Body of pancreas (tissue), 4 donors: ENCODE measurements at places on chromosomes 7 and 10. TPM values are rescaled to one million over a fixed set of nuclear protein-coding genes. Genes with fewer than 3 reads are reported as not detected.

DNA sequence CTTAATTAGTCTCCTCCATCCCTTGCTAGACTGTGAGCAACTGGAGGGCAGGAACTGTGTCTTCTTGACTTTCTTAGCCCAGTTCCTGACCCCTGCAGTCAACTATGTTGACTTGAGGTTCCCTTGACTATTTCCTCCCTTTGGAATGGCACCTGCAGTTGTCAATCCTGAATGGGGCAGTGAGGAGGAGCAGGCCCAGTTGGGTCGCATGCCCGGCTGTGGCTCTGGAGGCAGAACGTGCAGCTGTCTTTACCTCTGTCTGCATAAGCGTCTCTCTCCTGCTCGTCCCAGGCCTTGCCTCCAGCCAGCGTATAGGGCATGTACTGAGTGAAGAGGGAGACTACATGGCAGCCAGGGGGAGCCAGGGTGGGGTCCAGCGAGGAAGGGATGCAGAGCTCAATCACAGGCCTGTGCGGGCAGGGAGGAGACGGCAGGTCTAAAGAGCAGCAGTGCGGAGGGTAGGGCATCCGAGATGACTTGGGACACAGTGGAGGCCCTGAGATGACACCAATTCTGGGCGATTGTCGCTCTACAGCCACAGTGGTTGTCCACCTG is 26.8 kb downstream of the PYROXD2 start:
- DNase-seq = no peak

LOXL4 gene
- total RNA-seq = 8.9 TPM

- no peaks in the 10 kb centered on the region for H3K27me3 ChIP-seq
- peak; percentile 9 for DNase-seq
- H3K27ac ChIP-seq = no peak overlapping the region
These were observed 245.0 kb upstream of the SORCS1 start for GRCh38 chr10:107409522-107409921.

- no peak overlapping the region for H3K27ac ChIP-seq
- no peak for DNase-seq
These were observed 264.6 kb upstream of the BMPER start for GRCh38 chr7:33640741-33641140.

DNA sequence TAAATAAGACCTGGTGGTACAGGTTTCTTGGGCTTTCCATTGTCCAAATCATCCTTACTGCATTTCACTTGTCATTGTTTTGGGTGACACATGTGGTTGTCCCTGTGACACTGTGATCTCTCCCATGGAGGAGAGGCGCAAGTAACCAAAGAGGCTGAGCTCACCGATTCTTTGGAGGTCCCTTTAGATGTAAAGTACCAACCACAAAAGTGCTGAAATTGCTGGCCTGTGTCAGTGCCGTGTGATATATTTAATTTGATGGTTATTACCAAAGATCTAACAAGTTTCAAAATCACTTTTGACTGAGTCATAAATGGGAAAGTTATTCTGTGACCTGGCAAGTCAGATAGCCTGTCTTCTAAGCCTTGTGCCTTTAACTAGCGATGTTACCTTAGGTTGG is 19.4 kb downstream of the MCM10 start:
- no peaks in the 10 kb centered on the region for H3K27me3 ChIP-seq
- no peaks in the 10 kb centered on the region for H3K36me3 ChIP-seq
- no peak overlapping the region for H3K4me3 ChIP-seq
- no peak for DNase-seq
- no peaks in the 10 kb centered on the region for H3K4me1 ChIP-seq

DNA sequence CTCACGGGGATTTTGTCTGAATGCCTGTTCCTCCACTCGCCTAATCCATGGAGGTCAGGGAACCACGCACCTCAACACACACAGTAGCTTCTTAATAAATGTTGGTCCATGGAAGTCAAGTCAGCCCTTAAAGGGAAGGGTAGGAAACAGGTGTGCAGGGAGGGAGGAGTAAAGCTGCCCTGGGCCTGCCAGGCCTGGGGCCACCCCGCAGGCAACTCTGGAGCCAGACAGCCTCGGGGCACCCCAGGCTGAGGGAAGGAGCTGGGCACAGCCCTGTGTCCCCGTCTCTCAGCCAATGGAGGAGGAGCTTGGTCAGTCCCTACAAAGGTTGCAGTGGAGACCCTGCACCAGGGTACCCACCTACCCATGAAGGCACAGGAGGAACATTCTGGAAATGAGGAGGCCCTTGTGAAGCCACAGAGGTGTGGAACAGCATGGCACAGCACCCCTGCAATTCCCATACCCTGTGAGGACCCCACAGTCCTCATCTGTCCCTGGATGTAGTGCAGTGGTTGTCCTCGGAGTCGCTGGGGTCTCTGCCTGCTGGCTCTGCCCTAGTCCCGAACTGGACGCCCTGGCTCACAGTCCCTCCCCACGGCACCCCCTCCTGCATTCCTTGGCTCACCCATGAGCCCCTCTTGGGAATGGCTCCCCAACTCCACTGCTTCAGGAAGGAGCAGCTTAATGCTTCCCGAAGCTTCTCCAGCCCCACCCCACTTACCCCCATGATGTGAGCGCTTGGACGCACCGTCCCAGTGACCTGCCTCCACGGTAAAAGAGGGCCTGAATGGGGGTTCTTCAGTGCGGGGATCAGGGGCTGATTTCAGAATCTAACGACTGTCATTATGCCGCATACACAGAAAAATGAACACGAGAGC is 79.2 kb upstream of the INSIG1 start:
- H3K36me3 ChIP-seq = no peaks in the 10 kb centered on the region
- H3K4me3 ChIP-seq = no peak overlapping the region
- no peak for DNase-seq
- no peak overlapping the region for H3K27ac ChIP-seq

XRCC2 gene
- total RNA-seq = 4.6 TPM

- H3K27ac ChIP-seq = peak overlapping the region; percentile 59
- H3K36me3 ChIP-seq = no peaks in the 10 kb centered on the region
- no peaks in the 10 kb centered on the region for H3K27me3 ChIP-seq
- H3K4me1 ChIP-seq = peaks cover 42% of the 10 kb centered on the region
These were observed 18.4 kb downstream of the TRIM24 start for GRCh38 chr7:138478499-138478908.

COL13A1 gene
- 2.3 TPM for total RNA-seq
